Fibroblast of lung (primary cell): ENCODE measurements at places on chromosomes 7 and 10. TPM values are rescaled to one million over a fixed set of nuclear protein-coding genes. Genes with fewer than 3 reads are reported as not detected.

GRCh38 chr10:113222207-113222606 is 272.2 kb downstream of the TCF7L2 start:
- no peaks in the 10 kb centered on the region for H3K27me3 ChIP-seq
- no peaks in the 10 kb centered on the region for H3K4me1 ChIP-seq
- no peak overlapping the region for H3K27ac ChIP-seq
- H3K36me3 ChIP-seq = no peaks in the 10 kb centered on the region
- H3K4me3 ChIP-seq = no peak overlapping the region
- peak; percentile 11 for DNase-seq

DNA sequence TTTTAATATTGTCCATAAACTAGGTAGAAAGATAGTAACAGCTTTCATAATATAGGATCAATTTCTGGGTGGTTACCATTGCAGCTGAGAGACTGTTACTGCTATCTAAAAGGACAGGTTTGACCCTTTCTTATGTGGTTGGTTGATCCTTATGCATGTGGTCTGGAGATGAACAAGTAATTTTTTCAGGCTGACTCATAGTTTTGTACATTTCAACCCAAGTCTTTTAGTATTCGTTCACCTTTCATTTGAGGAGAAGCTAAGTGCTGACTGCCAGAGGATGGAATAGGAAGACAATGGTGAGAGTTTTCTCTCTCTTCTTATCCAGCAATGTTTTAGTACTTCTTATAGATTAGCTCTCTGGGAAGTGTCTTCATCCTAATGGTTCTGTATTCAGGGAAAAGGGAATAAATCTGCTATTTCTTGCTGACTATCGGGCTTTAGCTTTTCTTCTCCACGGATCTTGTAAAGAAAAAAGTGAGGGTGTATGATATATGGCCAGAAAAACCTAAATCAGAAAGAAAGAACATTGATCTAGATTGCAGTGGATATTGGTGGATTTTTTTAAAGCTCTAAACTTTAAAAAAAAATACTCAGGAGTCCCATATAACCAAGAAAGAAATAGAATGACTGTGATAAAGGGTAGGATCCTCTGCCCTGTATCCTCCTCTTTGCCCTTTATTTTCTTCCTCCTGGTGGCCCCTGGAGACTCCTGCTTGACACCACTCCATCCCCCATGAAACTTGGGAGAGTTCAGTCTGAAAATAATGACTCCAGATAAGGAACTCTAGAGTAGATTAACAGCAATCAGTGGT is 88.0 kb downstream of the CPED1 start:
- peak overlapping the region; percentile 9 for H3K27ac ChIP-seq
- no peaks in the 10 kb centered on the region for H3K27me3 ChIP-seq
- peak; percentile 77 for DNase-seq
- peaks cover 13% of the 10 kb centered on the region for H3K4me1 ChIP-seq
- H3K36me3 ChIP-seq = no peaks in the 10 kb centered on the region

DNA sequence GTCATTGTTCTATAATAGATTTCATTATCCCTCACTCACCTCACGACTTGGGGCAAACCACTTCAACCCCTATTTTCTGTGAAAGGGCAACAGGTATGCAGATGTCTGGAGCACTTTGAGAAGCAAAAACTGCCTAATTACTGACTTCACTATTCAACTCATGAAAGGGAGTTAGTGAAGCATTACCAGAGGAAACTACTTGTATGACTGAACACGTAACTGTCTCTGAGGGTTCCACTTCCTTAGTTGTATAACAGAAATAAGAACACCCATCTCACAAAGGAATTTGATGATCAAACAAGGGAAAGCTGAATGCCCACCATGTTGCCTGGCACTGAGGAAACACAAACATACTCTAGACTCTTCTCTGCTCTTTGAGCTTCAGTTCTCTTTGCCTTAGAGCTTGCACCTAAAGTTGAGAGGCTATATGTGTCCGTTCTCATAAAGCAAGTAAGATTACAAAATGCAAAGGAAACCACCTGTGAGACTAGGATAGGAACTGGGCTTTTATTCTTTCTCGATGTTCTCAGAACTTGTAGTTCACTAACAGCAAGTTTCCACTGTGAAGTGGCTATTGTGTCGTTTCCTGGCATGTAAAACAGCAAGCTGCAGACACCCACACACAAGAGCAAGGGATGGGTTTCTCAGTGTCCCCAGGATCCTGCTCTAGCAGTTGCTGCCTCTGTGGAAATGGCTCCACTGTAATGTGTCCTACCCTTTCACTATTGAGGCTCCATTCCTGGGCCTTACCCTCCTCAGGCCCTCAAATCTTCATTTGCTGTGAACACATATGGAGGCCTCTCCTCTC is 2.6 kb downstream of the TMEM243 start:
- H3K27me3 ChIP-seq = peaks cover under 1% of the 10 kb centered on the region
- peaks cover 2% of the 10 kb centered on the region for H3K4me1 ChIP-seq
- H3K36me3 ChIP-seq = no peaks in the 10 kb centered on the region
- no peak overlapping the region for H3K4me3 ChIP-seq
- no peak overlapping the region for H3K27ac ChIP-seq

DNA sequence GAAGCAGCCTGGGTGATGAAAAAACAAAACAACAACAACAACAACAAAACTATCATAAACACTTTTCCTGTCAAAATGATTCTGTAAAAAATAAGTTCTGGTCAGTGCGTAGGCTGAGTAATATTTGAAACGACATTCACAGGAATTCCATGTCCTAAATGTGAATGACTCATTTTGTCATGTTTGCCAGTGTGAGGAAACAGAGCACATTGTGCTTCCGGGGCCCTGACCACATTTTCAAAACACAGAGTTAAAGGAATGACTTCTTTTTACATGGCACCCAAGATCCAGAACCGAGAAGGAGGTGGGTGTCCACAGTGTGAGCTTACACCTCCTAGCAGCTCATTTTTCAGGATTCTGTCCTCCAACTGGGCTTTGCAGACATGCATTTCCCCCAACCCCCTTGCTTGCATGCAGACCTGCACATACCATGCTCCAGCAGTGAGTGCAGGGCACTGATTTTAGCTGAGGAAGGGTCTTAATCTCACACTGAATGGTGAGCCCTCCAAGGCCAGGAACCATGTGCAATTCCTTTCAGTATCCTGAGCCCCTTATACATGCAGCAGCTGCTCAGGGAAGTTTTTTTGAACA is 3.0 kb downstream of the CLRN3 start:
- H3K36me3 ChIP-seq = no peaks in the 10 kb centered on the region
- peak; percentile 48 for DNase-seq
- H3K4me1 ChIP-seq = no peaks in the 10 kb centered on the region

DNA sequence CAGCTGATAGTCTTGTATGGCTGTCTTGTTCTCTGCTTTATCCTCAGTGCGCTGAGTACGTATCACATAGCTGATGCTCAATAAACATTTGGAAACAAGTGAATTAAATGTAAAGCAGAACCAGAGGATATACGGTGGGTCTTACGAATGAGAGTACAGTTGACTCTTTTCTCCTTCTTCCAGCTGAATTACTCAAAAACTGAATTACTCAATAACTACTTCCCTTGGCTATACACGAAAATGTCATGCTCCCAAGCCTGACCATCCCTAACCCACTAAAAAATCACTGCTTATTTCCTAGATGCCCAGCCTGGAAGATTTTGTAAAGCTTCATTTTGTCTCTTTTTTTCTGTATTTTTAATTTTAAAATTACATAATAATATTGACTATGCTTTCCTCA is 3.2 kb upstream of the RSU1 start:
- no peak for DNase-seq
- H3K4me3 ChIP-seq = no peak overlapping the region
- H3K36me3 ChIP-seq = no peaks in the 10 kb centered on the region
- H3K27ac ChIP-seq = no peak overlapping the region
- H3K27me3 ChIP-seq = no peaks in the 10 kb centered on the region
- peaks cover 7% of the 10 kb centered on the region for H3K4me1 ChIP-seq

DNA sequence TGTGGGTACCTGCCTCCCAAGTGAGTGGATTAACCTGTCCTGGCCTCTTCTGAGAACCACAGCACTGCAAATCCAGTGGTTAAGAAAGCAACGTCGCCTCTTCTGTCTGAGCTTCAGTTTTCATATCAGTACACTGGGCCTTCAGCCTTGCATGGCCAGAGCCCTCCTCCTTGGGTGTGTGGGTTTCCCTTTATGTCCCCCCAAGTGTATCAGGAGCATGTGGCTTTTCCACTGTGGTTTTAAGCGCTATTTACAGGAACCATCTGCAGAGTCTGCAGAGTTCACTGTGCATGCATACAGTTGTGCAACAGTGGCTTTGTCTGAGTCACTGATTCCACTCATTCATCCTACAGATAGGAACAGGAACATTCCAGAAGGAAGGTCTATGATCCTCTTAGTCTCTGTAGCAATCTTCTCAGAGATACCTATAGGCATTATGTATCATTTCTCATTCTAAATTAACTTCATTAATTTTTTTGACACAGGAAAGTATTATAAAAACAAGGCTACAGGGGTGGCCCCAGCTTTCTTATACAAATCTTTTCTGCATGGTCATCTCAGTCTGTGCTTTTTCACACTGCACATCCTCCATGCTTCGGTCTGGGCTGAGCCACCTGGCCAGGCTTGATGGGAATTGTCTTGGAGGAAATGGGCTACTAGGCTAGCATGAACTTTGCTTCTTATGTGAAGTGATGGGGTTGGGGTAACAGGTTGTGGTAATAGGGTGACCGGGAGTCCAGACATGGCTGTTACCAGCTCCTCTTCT is 17.1 kb downstream of the MBL2 start:
- no peaks in the 10 kb centered on the region for H3K27me3 ChIP-seq
- no peaks in the 10 kb centered on the region for H3K36me3 ChIP-seq
- no peak overlapping the region for H3K4me3 ChIP-seq
- DNase-seq = peak; percentile 85

DNA sequence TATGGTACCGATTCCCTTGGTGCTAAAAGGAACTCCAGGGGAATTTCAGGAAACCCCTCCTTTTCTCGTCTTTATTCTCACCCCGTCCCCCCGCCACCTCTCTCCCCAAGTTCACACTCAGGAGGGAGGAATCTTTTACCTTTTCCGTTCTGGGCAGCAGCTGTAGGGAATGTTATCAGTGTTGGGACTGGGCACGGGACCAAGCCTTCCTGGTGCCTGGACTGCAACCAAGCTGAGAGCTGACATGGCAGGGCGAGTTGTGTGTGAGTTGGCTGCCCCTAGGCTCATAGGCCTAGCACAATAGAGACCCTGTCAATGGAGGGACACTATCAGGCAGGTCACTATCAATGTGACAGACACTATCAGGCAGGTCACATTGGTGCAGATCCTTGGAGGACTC is 121.4 kb downstream of the TCF7L2 start:
- peak; percentile 76 for DNase-seq
- H3K4me3 ChIP-seq = no peak overlapping the region
- H3K27me3 ChIP-seq = no peaks in the 10 kb centered on the region
- H3K36me3 ChIP-seq = no peaks in the 10 kb centered on the region
- H3K4me1 ChIP-seq = no peaks in the 10 kb centered on the region

DNA sequence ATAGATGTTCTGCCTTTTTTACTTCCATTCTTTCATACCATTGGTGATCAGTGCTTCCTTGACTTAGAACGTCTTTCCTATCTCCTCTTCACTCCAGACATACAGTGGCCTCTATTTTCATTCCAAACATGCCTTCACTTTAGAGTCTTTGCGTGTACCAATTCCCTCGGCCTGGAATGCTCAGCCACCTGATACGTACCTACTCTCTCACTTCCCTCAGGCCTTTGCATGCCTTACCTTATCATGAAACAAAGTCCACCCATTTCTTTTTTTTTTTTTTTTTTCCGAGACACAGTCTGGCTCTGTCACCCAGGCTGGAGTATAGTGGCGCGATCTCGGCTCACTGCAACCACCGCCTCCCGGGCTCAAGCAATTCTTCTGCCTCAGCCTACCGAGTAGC is 2.2 kb upstream of the CCNJ start:
- H3K27ac ChIP-seq = no peak overlapping the region
- no peaks in the 10 kb centered on the region for H3K36me3 ChIP-seq
- no peak overlapping the region for H3K4me3 ChIP-seq
- H3K4me1 ChIP-seq = no peaks in the 10 kb centered on the region
- no peak for DNase-seq
- H3K27me3 ChIP-seq = no peaks in the 10 kb centered on the region

DNA sequence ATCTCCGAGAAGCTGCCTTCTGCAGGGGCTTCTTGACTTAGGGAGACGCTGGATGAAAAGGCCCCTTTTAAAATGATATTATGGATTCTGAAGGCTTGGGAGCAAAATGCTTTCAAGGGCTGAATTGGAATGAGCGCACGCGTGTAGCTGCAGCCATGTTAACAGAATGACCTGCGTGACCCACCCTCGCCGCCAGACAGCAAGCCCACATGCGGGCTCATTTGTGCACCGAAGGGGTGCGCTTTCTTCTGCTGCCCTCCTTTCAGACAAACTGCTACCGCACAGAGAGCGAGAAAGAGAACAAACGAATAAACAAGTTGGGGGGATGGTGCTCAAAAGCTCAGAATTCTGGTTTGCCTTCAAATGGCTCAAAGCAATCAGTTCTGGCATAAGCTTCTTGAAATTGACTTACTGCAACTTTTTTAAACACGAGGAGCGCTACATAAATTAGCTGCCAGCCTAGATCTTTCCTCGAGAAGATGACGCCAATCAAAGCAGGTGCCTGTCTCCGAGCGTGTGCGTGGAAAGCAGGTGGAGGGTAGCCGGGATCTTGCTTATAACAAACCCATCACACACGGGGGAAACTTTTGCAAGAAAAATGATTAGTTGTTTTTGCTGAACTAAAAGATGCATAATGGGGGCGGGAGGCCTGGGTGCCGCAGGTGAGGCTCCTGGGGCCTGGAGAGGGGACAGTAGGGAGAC is 268.4 kb downstream of the MAD1L1 start:
- peaks cover 6% of the 10 kb centered on the region for H3K36me3 ChIP-seq
- H3K27me3 ChIP-seq = no peaks in the 10 kb centered on the region
- H3K4me3 ChIP-seq = no peak overlapping the region
- no peak for DNase-seq

DNA sequence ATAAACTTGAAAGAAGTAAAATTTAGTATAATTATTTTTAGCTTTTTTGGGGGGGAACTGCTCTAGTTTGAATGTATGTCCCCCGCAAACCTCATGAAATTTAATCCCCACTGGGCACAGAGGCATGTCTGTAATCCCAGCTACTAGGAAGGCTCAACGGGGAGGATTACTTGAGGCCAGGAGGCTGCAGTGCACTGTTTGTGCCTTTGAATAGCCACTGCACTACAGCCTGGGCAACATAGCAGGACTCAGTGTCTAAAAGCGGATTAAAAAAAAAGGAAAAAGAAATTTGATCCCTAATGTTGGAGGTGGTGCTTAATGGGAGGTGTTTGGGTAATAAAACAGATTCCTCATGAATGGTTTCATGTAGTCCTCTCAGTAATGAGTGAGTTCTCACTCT is 43.1 kb upstream of the PHF14 start:
- H3K4me1 ChIP-seq = no peaks in the 10 kb centered on the region
- DNase-seq = no peak
- peaks cover 7% of the 10 kb centered on the region for H3K36me3 ChIP-seq
- no peak overlapping the region for H3K27ac ChIP-seq

The FKBP9 gene
- 242 and 274 TPM in 2 replicates for total RNA-seq

The CYP2C18 gene
- total RNA-seq = not detected in 2 replicates

The BICC1 gene
- total RNA-seq = 62.7 and 64.7 TPM in 2 replicates

The NRP1 gene
- 362 and 373 TPM in 2 replicates for total RNA-seq

The CD36 gene
- 41.0 and 93.5 TPM in 2 replicates for total RNA-seq

The ZPBP gene
- not detected in 2 replicates for total RNA-seq
